HS-5 (cell line): ENCODE measurements at places on chromosomes 3 and 15.

DNA sequence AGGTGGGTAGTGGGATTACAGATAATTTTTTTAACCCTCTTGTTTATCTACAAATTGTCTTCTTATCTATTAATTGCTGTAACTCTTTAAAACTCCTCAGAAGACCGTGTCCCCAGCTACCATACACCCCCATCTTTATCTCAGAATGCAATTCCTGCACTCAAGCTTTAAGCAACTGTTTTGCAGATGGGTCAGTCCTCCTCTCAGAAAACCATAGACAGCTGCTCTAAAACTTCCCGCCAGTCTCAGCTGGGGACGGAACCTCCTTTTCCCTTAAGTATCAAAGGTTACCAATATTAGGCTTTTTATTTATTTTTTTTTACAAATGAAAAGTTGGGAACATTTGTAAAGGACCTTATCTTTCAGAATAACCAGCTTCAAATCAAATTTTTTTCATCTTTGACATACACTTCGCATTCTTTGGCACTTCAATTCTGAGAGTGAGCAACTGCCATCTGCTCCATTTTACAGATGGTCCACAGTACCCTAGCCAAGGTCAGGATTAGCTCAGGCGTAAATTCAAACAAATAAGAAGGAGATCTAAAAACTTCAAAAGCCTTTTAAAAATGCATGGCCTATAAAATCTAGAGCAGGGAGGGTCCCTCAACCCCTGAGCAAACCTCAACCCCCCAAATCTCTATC, 1.3 kb downstream of the GATM start:
- DNase-seq: no peak

DNA sequence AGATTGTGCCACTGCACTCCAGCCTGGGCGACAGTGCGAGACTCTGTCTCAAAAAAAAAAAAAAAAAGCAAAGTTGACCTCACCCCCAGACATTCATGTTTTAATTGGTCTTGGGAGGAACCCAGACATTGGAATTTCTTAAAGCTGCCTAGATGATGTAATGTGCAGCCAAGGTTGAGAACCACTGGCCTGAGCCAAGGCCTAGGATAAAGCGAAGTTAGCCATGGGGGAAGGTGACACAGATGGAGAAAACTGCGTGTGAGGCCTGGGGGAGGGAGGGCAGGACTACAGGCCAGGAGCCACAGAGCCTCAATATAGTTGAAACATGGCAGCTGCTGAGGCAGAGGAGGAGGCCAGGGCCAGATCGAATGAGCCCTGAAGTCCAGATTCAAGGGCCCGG, 21.0 kb downstream of the GLB1 start:
- DNase-seq: no peak

DNA sequence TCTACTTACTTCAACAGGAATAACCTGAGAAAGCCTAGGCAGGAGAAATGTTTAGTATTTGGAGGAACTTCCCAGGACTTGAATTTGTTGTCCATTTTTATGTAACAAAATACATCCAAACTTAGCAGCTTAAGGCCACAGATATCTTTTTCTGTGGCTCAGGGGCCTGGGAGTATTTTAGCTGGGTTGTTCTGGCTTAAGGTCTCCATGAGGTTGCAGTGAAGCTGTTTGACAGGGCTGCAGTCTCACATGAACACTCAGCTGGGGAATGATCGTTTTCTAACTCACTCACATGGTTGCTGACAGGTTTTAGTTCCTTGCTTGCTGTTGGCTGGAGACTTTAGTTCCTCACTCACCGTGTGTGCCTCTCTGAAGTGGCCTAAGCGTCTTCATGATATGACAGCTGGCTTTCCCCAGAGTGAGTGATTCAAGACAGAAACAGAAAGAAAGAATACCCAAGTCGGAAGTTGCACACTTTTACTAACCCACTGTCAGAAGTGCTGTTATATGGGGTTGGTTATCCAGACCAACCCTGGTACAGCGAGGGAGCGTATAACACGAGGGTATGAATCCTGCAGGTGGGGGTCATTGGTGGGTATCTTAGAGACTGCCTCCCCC, 229.7 kb upstream of the TBL1XR1 start:
- DNase-seq: no peak

GRCh38 chr15:61441891-61442290, 212.8 kb upstream of the RORA start:
- no peak for DNase-seq

DNA sequence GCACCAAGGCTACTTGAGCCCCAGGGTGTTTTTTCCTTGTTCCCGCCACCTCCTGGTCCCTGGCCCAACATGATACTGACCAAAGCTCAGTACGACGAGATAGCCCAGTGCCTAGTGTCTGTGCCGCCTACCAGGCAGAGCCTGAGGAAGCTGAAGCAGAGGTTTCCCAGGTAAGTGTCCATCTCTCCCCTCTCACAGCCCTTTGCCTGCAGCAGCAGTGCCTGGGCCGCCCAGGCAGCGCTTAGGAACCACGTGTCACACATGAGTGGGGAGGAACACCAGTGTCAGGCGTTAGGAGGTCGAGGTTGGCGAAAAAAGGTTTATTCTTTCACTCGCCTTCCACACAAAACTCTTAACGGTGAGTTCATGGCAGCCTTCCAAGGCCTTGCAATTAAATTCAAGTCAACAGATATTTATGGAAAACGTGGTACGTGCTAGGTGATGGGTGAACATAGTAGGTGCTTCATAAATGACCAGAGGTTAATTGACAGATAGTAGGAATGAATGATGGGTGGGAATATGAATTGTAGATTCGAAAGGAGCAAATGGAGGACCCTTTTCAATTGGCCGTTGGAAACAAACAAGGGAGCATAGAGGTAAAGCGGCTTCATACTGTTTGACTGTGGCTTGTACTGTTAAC, 486 bp downstream of the CDIN1 start:
- no peak for DNase-seq

DNA sequence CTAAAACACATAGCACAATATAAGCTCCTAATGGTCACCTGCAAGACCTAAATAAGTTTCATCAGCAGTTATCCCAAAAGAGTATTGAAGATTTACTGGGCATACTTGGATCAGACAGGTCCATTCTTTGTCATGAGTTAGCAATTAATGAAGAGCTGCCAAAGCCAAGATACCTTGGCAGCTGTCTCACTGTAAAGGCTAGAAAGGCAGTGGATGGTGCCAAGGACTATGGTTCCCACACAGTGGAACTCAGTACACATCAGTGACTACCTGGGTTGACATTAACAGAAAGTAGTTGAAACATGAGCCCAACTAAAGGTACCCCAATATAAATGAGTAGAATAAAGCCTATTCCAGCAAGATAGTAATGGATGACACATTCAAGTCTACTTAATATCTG, 41.1 kb upstream of the TMCO5A start:
- no peak for DNase-seq

GRCh38 chr3:66449411-66449974, 51.3 kb downstream of the LRIG1 start:
- DNase-seq: no peak

GRCh38 chr3:10495003-10495402, 10.4 kb downstream of the ATP2B2 start:
- DNase-seq: no peak

DNA sequence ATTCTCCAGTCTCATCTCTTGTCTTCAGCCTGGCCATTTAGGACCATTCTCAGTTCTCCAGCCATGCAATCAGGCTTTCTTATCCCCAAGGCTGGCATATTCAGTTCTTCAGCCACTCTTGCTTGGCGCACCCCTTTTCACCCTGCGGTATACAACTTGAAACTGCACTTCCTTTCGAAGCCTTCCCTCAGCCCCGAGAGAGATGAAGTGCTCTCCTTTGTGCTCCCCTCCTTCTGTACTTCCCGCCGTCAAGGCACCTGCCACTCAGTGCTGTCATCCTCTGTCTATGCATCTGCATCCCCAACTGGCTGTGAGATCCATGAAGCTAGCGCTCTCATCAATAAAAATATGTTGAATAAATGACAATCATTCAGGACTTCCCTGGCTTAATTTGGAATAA, 45.7 kb downstream of the MORC1 start:
- no peak for DNase-seq

GRCh38 chr15:70140025-70140542, 42.4 kb upstream of the TLE3 start:
- no peak for DNase-seq

DNA sequence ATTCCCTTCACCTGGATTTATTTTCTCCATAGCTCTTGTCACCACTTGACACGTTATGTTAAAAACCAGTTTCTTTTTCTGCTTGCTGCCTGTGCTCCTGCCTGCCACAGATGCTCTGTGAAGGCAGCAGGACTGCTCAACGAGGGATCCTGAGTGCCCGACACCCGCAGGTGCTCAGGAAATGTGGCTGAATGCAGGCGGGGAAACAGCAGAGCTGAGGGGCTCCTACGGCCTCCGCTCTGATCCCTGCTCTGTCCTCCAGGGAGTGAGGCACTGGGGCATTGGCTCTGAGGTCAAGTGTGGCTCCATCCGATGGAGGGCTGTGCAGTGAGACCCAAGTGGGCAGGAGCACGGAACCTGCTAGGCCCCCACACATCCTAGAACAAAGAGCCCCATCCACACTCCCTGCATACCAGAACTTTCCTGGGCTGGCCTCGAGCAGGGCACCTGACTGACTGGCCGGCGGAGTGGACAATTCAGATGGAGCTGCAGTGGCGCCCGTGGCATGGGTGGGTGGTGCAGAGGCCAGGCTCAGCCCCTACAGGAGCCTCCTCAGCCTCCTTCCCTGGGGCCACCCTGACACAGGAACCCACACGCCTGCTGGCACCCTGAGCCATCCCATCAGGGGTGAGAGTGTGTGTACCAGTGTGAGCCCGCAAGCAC, 27.9 kb downstream of the IQSEC1 start:
- no peak for DNase-seq

DNA sequence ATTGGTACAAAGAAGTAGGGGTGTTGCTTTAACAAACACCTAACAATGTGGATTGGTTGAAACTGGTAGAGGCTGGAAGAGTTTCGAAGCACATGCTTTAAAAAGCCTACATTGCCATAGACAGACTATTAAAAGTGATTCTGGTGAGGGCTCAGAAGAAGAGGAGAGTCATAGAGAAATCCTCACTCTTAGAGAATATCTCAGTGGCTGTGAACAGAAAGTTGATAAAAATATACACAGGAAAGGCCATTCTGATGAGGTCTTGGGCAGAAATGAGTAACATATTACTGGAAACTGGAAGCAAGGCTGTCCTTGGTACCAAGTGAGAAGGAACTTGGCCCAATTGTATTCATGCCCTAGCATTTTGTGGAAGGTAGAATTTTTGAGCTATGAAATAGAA, 173.7 kb upstream of the CRBN start:
- no peak for DNase-seq

DNA sequence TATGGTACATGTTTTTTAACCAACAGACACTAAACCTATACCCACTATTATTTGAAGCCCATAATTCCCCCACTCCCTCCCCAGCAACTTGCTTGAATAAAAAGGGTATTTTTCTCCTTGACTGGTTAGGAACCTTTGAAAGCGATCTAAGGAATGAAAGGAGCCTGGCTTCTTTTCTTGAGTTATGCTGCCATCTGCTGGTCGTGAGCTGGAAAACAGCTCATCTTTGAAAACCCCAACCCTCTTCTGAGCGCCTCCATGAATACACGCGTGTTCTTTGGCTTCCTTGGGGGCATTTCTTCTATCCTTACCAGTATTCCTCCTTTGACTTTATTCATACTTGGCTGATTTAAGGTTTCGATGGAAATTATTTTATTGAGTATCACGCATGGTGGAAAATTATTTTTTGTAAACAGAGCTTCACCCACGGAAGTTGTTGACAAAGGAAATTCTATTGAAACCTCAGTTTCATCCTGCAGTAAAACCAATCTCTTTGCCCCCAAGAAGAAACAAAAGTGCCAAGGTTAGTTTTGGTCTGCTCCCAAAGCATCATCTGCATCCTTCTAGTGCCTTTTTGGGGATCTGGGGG, 171.6 kb downstream of the SV2B start:
- peak; percentile 26 for DNase-seq
